ENCODE measurements at places on chromosomes 2 and 18.

DNA sequence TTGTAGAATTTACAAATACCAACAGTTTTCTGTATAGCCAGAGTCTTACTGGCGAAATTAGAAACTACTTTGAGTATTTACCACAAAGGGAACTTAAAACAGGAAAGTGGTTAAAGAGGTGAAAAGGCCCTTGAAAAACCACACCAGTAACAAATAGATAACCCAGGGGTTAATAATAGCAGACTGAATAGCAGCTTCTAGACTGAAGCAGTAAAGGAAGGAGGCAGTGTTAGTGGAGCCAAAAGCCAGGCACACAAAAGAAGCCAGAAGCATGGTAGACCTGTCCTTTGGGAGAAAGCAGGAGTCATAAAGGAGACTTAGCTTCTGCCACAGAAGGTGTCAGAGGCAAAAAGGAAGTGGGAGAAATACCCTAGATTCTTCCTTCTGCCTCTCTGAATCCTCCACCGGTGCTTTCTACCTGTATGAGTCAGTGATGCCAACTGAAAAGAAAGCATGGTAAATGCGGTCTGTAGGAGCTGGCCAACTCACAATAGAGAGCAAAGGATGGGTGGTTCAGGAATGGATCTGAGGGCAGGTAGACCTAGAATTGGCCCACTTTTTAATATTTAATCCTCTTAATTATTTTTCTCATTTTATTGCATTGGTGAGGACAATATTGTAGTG lies 97.3 kb downstream of the ARL6IP6 start:
- no peak for DNase-seq

DNA sequence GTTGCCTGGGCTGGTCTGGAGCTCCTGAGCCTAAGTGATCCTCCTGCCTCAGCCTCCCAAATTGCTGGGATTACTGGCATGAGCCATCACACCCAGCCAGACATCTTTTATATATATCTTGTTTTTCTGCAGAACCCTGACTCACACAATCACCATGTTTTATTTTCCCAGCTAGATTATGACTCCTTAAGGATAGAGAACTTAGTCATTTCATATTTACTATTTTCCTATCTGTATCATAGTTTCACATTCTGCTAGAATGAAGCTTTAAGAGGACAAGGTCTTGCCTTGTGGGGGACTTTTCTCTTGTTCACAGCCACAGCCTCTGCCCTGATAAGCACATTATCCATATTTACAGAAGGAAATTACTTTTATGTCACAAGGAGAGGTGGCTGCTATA lies 73.9 kb downstream of the LBH start:
- peak; percentile 38 for DNase-seq

DNA sequence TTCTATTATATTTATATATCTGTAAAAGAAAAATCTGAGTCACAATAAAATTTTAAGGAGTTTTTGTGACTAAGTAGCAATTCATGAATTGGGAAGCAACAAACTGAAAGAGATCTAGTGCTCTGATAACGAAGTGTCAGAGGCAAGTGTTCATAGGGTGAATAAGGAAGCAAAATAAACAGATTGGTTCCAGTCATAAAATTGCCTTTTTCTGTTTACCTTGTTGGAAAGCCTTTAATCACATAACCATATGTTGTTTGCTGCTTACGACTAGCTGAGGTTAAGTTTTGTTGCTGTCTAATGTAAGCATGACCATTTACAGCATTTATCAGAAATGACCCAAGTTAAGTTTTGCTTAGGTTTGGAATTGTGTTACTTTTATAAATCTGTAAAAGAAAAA lies 358.9 kb downstream of the ARL6IP6 start:
- DNase-seq = no peak

DNA sequence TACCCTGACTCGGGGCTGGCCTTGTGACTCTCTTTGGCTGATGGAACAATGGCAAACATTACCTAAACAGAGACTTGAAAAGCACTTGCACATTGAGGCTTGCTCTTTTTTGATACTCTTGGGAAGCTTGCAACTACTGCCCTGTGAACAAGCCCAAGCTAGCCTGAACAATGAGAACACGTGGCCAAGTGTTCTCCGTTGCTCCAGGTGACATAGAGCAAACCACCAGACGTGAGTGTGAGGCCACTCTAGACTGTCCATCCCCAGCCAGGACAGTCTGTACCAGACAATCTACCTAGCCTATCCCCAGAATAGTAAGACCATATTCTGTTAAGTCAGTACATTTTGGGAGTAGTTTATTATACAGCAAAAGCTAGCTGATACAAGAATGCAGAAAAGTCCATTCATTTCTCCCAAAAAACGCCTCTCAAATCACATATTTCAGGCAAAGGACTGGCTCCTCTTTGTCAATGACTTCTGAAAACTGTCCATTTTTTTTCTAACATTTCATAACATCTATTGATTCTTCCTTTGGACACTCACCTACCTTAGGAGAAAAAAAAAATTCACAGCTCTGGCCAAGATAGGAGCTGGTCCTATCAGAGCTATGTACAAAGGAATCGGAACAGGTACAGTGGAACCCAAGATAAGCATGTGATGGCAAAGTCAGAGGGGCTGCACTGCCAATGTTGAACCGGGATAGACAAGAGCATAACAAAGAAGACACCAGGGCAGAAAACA lies 142.1 kb upstream of the PKDCC start:
- DNase-seq = no peak

DNA sequence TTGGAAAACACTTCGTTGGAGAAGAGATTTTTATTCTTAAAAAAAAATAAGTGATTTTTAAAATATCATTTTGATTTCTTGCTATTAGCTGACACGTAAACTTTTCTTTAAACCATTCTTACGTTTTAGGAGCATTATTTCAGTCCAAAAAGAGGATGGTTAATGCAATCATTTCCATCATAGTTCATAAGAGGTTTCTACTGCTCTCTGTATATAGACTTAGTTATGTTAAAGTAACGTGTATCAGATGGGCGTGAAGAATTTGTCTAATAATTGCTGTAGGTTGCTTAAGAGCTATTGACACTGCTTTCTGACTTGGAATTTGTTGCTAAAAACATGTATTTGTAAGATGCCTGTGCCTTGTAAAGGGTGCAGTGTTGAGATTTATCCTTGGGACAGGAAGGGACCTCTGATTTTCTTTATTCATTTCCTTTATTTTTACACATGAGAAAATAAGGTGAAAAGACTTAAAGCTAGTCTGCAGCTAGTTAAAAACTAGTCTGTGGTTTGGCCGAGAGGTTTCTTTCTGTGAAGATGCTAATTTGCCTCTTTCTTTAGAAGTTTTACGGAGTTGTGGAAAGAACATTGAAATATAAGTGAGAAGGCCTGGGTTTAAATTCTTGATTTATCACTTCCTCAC lies 2.9 kb downstream of the ANKRD12 start:
- no peak for DNase-seq

DNA sequence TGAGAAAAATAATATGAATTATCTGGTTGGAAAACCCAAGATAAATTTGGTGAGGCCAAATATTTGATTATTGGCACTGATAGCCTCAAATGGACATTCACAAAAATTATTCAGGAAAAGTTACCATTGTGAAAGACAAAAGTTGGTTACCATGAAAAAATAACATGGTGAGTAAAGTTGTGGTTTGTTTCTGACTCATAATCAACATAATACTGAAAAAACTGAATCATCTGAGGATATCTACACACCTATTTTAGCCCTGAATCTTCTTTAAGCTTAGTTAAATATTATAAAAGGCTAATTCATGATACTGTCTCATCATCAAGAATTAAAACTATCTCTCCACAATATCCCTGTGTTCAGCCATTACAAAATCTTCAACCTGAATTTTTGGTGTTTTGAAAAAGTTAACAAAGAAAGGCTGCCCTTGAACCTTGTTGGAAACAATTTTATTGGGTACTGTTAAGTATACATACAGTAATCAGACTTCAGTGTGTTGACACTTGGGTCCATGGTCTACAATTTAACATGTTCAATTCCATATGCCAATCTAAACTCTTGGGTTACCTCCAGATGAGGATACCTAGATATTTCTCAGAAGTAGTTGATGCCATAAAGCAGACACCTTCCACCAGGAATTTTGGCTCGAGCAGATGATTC lies 607.5 kb upstream of the SLC39A10 start:
- no peak for DNase-seq

DNA sequence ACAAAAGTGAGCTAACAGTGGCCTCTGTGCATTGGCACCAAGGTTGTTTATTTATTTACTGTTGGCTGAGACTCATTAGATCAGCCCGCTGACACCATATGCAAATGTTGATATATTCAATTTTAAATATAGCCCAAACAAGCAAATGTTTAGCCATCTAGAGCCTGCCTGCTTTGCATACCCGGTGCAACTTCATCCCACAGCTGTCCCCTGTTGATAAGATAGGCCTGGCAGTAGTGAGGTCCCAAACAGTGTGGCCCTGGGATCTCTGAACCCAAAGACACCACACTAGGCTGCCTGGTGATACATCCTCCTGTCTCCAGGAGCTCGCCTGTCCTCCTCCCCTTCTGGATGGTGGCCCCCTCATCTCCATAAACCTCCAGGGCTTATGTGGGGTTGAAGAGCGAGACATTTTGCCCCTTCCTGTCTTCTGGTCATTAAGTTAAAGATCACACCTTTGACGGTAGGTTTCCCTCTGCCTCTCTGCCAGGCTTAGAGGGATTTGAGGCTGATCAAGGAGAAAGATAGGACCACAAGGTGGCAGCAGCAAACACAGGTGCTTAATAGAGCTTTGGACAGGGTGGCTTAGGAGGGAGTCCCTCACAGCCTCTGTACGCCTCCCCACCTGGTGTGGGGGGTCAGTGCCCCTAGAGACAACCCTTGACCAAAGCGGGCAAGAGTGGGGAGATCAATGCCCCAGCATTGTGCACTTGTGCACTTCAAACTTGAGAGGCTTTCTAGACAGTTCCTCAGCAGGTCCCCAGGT lies 23.7 kb upstream of the MYO5B start:
- DNase-seq = no peak

GRCh38 chr2:71064754-71065621 lies 3.5 kb upstream of the NAGK start:
- DNase-seq = no peak

DNA sequence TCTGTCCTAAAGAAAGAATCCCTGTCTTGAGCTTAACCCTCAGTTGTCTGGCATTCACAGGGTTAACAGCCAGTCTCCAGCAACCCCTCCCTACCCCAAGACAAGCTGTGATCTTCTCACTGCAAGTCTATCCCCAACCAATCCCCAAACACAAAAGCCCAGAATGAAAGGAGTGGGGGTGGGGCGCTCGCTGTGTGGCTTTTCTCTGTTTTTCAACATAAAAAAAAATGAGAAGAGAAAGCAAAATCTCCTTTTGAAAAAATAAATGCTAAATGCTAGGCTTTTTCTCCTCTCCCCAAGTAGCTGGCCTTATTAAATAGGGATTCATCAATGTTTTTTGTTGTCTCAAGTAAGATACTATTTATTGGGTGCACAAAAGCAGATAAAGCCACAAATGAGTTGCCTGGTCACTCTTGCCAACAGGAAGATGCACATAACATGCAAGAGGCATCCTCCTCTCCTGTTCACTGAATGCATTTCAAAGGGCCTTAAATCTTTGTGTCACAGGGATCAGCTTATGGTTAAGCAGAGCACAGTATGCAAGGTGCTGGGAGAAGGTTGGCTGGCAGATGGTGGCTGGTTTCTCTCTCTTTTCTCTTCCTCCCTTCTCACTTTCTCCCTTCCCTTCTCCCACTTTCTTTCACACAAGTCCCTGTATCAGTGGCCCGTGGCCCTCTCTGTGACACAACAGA lies 225.6 kb downstream of the CMPK2 start:
- no peak for DNase-seq

DNA sequence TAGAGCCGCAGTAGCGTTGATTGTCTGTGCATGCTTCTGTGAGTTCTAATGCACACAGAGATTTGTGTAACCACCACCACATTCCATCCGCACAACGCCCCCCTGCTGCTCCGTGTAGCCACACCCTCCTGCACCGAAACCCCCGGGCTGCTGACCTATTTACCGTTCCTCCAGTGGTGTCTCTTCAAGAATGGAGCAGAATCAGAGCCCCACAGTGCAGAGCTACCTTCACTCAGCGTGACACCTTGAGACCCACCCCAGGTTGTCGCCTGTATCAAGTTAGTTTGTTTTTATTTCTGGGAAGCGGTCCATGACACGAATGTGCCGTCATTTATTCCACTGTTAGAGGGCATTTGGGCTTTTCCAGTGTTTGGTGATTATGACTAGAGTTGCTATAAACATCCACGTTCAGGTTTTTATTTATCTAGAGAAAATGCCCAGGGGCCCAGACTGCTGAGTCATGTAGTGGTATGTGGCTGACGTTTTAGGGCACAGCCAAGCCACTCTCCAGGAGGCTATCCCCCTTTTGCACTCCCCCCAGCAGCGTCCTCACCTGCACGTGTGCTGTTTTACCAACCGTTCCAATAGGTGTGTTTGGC lies 266.8 kb downstream of the NDUFA10 start:
- no peak for DNase-seq

DNA sequence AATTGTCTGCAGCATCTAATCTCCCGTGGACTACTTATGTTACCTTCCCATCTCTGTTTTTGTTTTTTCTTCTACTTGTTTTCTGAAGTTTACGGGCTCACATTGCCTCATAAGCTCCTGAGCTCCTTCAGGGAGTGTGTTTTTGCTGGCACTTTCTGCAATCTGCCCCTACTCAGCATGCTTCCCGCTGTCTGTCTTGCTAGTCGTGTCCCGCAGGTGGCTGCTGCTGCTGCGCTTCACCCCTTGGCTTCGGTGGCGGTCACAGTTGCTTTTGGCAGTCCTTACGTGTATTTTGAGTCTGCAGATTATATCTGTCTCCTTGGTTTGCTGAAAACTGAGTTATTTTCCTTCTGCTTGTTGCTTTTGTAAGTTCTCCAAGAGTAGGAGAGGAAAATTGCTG lies 37.3 kb downstream of the FER1L5 start:
- DNase-seq = no peak

DNA sequence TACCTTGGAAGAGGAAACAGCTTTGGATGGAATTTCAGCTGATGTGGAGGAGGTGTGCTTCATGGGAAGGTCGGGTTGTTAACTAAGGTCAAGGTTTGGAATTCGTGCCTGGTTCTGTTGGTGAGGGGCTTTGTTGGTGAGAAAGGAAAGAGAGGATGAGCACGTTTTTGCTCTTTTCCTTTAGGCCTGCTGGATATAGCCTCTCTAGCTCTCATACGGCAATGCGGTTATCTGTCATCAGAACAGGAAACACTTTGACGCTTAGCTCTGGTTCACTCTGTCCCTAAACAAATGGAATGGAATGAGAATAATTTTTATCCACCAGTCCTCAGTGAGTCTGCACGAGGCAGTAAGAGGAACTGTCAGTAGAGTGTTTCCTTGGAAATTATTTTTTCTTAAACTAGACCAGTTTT lies 169.7 kb upstream of the NOSTRIN start:
- DNase-seq = peak; percentile 51

GRCh38 chr2:2719781-2720180 lies 388.7 kb upstream of the MYT1L start:
- no peak for DNase-seq

DNA sequence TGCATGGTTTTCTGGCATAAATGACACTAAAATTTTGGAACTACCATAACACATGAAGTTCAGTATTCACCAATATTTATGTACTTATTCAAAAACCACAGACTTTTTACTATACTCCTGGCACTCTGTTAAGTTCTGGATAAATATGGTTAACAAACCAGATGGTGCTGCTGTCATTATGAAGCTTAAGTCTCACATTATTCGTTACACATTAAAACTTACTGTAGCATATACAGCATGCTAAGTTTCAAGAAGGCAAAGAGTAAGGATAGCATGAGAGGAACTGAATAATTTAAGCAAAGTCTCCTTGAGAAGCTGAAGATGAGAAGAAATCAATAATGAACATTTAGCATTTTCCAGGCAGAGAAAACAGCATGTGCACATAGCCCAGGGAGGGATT lies 929.5 kb downstream of the NRXN1 start:
- DNase-seq = no peak
